DMS 273 treated with DMSO at 0.1 percent for 48 hours (cell line): ENCODE measurements at places on chromosomes 3 and 15.

- DNase-seq, result no peak
Measured at GRCh38 chr15:86121568-86122225, 42.0 kb downstream of the AGBL1 start.

GRCh38 chr15:101551696-101552591, 62.4 kb upstream of the PCSK6 start:
- DNase-seq, result no peak

GRCh38 chr3:57078344-57078634, 17.8 kb downstream of the SPATA12 start:
- DNase-seq, result no peak

DNA sequence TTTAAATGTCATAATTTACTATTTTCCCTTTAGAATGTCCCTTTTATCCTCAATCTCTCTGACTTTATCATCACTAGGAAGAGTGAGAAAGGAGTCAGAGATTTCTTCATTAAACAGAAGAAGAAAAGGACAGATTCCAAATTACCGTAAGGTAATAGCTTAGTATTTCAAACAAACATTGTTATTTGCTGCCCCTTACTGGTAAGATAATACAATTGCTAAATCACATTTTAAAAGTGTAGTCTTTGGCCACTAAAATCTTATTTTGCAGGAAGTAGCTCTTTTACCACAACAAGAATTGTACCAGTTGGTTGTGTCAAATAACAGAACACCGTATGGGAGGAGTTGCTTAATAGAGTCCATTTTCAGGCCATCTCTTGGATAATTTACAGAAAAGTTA, 53.7 kb downstream of the CGGBP1 start:
- no peak for DNase-seq

- no peak for DNase-seq
Measured at GRCh38 chr3:155015776-155016436, 64.2 kb upstream of the MME start.
